CD4-positive, alpha-beta T cell treated with Interferon alpha-2 for 1 hour (primary cell): ENCODE measurements at places on chromosomes 12 and 14.

GRCh38 chr12:124551268-124552144 is 15.9 kb downstream of the NCOR2 start:
- peak; percentile 51 for DNase-seq

GRCh38 chr12:30100741-30101140 is 317.0 kb upstream of the TMTC1 start:
- no peak for DNase-seq

DNA sequence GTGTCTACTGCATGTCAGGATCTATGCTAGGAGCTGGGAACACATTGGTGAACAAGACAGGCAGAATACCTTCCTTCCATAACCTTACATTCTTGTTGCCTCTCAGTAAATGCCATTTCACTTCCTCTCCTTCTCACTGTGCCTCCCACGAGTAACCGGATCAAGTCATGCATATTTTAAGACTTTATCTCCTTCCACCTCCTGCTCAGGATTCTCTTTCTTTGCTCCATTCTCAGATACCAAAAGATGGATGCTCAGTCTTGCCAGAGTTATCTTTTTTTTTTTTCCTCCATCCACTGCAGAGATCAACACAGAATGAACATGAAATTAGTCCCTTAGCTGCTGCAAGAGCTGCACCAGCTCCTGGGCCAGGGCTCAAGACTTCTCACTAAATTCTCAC is 20.0 kb upstream of the APPL2 start:
- no peak for DNase-seq

GRCh38 chr12:63224396-63224795 is 73.4 kb upstream of the AVPR1A start:
- DNase-seq, result no peak

DNA sequence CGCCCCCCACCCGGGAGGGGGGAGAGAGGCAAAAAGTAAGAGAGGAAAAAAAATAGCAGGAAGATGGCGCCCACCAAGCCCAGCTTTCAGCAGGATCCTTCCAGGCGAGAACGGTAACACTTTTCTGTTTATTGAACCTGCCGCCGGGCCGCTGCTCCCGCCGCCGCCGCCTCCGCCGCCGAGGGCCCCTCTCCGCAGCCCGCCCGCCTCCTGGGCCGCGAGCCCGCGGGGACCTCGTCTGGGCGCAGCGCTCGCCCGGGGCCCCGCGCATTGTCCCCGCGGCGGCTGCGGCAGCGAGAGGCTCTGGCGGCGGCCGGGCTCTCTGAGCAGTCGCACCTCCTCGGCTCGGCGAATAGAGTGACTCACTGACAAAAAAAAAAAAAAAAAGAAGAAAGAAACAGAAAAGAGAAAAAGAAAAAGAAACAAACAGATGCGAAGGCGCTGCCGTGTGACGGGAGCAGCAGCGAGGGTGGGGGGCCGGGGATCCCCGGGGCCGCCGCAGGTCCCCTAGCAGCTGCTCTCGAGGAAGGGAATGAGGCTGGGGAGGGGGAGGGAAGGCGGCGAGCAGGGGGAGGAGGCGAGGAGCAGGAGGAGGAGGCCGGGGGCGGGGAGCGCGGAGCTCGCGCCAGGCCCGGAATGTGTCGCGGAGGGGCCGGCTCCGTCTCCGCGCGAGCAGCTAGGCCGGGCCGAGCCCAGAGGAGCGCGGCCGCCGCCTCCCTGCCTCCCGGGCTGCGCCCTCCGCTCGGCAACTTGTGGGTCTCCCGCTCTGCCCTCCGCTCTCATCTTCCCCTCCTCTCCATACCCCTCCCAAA is 781 bp downstream of the NPAS3 start:
- DNase-seq, result no peak
